ENCODE measurements at places on chromosomes 7 and 10.

GRCh38 chr7:105765846-105766245 lies 110.6 kb downstream of the ATXN7L1 start:
- DNase-seq, result no peak

GRCh38 chr10:30531751-30532530 lies 97.6 kb downstream of the LYZL2 start:
- DNase-seq, result no peak

DNA sequence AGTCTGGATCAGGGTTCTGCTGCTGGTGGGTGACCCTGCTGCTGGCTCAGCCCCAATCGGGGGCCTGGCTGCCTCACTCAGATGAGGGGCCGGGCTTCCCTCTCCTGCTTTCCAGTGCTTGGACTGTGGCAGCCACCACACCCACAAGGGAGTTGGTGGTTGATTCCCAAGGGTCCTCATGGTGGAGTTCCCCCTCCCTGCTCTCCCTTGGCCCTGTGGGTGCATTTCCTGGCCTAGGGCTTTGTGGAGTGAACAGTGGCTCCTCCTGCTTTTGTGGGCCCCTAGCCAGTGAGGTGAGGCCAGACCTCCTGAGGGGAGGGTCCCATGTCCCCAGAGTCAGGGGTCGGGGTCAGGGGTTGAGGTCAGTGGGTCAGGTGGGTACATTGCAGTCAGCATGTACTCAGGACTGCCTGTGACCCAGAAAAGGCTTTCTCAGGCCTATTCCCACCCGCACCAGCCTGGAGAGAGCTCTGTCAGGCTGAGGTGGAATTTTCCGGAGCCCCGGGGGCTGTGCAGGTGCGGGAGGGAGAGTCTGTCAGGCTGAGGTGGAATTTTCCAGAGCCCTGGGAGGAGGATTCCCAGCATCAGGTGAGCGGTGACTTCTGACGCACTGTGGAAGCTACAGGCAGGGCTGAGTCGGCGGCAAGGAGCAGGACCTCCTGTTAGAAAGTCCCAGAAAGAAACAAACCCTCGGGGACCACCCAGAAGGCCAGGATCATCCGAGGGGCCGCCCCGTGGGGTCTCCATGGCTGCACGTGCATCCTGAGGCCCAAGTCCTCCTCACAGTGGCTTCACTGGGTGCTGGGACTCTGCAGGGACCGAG lies 94.4 kb upstream of the INSIG1 start:
- DNase-seq, result no peak

DNA sequence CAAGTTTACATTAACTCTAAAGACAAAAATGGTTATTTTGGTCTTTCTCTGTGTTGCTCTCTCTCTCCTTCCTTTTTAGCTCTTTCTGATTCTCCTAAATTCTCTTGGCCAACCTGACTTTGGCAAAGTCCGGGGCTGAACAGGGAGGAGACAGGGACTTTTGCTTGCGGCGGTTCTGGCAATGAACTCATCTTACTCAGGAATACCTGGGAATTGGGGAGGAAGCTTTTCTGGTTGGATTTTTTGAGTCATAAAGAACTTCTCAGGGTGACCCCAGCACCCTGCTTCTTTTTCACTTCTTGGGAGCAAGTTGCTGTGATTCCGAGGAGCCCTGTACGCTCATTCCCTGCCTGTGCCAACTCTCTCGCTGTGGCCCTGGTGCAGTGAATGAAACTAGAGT lies 16.0 kb downstream of the GATA3 start:
- DNase-seq, result no peak

GRCh38 chr7:27066148-27066547 lies 29.7 kb downstream of the HOXA1 start:
- DNase-seq, result no peak

DNA sequence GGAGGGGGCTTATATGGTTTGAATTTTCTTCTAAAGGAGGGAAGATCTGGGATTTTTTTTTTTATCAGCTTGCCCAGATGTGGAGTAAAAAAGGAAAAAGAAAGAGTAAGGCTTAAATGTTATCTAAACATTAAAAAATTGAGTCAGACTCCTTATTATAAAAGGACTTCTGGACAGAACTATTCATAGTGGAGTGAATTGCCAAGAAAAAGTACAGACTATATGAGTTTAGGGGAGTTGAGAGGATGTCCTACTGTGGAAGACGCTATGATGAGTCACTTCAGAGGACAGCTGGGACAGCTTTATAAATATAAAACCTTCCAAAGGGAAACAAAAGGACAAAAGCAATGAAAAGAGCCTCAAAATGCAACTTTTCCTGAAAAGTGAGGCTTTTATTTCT lies 73.0 kb downstream of the TFPI2 start:
- no peak for DNase-seq

- no peak for DNase-seq
These were observed 286.8 kb downstream of the PARD3 start for GRCh38 chr10:34528320-34528719.

GRCh38 chr7:30057741-30058140 lies 29.5 kb downstream of the PLEKHA8 start:
- DNase-seq, result no peak

GRCh38 chr10:71761105-71761511 lies 12.2 kb downstream of the VSIR start:
- DNase-seq, result no peak

DNA sequence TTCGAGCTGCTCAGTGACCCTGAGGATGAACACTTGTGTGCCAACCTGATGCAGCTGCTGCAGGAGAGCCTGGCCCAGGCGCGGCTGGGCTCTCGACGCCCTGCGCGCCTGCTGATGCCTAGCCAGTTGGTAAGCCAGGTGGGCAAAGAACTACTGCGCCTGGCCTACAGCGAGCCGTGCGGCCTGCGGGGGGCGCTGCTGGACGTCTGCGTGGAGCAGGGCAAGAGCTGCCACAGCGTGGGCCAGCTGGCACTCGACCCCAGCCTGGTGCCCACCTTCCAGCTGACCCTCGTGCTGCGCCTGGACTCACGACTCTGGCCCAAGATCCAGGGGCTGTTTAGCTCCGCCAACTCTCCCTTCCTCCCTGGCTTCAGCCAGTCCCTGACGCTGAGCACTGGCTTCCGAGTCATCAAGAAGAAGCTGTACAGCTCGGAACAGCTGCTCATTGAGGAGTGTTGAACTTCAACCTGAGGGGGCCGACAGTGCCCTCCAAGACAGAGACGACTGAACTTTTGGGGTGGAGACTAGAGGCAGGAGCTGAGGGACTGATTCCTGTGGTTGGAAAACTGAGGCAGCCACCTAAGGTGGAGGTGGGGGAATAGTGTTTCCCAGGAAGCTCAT lies 1.1 kb downstream of the DDIT4 start:
- peak; percentile 63 for DNase-seq

GRCh38 chr7:41745451-41745850 lies 42.6 kb upstream of the INHBA start:
- no peak for DNase-seq

DNA sequence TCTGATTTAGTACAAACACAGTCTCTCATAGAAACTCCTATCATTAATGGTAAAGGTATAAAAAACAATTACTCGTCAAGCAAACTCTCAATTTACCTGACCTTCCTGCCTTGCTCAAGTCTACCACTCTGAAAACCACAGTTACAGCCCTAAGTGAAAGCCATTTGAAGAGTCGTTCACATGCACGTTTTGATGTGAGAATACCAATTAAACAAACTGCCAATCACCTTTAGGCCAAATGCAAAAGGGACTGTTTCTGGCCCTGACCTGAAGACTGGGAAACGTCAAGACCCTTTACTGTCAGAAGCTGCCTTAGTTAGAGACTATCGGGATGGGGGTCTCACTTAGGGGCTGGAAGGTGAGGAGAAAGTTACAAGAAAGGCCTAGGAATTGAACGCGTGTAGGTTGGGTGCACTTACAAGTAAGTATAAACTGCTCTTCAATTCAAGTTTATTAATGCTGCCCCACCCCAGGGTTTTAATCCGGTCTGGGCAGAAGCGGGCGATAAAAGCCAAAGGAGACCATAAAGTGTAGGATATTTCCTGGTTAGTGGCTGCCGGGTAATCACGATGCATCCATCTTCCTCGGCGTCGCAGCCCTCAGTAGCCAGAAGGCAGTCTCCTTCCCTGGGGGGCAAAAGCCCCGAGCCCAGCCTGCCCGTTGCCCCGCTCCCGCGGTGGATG lies 935 bp downstream of the TM9SF3 start:
- DNase-seq, result peak; percentile 15

- DNase-seq, result no peak
These were observed 38.0 kb downstream of the ZNRF2 start for GRCh38 chr7:30322271-30323005.

DNA sequence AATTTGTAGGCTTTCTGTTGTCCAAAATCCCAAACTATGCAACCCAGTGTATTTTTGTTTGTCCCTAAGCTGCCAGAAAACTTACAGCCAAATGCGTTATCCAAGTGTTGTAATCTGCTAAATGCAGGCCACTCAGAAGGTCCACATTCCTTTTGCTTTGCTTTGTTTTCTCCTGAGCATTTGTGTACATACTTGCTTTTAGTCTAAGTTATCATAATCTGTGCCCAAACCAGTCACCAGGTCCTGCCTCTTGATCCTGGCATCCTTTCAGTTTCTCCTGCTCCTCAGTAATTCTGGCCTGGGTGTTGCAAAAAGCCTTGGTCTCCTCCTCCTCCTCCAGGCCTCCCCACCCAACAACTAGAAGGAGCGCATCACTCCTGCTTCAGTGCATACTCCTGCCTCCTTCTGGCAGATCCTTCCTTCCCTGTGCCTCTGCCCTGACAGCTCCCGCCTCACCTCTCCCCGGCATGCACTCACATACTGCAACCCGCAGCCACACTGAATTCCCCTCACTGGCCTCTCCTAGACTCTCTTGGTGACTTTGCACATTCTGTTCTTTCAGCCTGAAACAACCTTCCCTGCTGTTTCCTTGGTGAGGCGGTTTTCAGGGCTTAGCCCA lies 2.3 kb downstream of the DENND2A start:
- DNase-seq, result no peak

- DNase-seq, result no peak
These were observed 761.5 kb upstream of the POM121L12 start for GRCh38 chr7:52273685-52274610.

DNA sequence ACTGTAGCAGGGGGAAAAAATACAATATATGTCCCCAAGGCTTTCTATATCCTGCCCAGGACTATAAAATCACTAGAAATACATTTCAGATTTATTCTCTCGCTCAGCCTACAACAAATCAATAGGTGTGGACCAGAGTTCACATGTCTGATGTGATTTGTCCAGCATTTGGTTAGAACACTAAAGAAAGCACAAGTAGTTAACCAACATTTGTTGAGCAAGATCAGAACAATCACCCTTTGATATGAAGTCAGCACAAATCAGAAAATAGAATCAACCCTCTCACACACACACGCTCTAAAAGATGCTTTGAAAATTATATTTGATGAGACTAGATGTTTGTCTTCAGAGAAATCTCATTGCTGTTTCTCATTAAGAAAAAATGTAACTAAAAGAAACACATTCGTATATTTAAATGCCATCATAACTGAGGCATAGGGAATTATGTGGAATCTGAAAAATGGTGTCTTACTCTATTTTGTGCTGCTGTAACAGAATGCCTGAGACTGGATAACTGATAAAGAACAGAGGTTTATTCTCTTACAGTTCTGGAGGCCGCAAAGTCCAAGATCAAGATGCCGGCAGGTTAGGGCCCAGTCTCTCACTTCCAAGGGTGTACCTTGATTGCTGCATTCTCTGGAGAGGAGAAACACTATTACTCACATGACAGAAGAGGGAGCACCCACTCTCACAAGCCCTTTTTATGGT lies 10.5 kb downstream of the AKR1D1 start:
- DNase-seq, result no peak

DNA sequence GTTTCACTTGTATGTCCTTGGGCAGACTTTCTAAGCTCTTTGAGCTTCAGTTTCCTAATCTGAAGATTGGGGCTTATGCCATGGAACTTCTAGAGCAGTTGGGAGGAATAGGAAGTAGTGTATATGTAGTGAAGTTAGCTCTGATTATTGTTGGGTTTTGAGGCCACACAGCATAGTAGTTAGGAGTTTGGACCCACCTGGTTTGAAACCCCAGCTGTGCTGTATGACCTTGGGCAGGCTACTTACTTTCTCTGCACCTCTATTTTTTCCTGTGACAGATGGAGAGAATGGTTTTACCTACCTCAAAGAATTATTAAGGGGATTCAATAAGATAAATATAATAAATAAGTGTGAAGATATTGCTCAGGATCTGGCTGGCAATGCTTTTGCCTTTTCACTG lies 61.4 kb upstream of the ADRB1 start:
- no peak for DNase-seq

DNA sequence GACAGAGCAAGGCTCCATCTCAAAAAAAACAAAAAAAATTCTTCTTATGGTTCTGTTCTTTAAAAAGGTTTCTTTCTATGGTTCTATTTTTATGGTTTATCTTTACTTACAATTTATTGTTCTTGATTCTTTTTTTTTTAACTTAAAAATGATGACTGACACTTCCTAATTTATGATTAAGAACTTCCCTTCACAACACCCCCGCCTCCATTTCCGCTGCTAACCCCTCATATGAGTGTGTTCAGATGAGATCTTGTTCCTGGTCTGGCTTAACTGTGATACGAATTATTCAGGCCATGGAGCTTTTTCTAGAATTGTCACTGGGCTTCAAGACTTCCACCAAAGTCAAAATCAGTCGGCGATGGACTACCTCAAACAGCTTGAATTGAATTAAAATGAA lies 33.9 kb downstream of the PTER start:
- no peak for DNase-seq

Measured in T-helper 9 cell (primary cell).